ENCODE measurements at places on chromosomes 6 and 20.

GRCh38 chr6:130368576-130368975 lies 2.8 kb downstream of the TMEM200A start:
- no peak for DNase-seq

GRCh38 chr6:117169064-117169665 lies 96.2 kb upstream of the VGLL2 start:
- no peak for DNase-seq

GRCh38 chr6:101393251-101393828 lies at the start of gene GRIK2:
Gene GRIK2, plus strand, starts transcription at chr6:101393708.
- DNase-seq, result peak; percentile 26

DNA sequence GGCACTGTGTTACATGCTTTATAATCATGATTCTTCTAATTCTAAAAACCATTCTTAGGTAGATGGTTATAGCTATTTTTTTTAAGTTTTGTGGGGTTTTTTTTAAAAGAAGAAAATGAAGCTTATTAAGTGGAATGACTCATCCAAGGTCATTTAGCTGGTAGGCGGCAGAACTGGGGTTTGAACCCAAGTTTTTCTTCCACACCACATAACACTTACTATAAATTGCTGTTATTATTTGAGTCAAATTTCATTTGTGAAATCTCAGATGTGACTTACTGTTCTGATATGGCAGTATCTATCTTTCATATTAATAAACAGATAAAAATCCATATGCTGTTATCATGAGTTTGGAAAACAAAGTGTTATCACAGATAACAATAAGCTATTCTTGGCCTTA lies 10.4 kb upstream of the COL10A1 start:
- no peak for DNase-seq

- DNase-seq, result no peak
These were observed 53.2 kb upstream of the NFATC2 start for GRCh38 chr20:51595744-51596143.

GRCh38 chr6:37514837-37515236 lies 15.1 kb upstream of the CCDC167 start:
- DNase-seq, result no peak

GRCh38 chr6:50691814-50692495 lies 21.4 kb upstream of the TFAP2D start:
- DNase-seq, result no peak

- DNase-seq, result peak; percentile 96
These were observed 279.7 kb downstream of the UST start for GRCh38 chr6:149026530-149026942.

All from HS-5 (cell line).